Stimulated activated CD8-positive, alpha-beta memory T cell treated with anti-CD3 and anti-CD28 coated beads, Interleukin-15, amount 100 ng/mL, for 4 hours (primary cell): ENCODE measurements at places on chromosomes 7 and 10.

- no peak for DNase-seq
Observed at GRCh38 chr10:64036321-64036930, 515.2 kb downstream of the REEP3 start.

GRCh38 chr10:63246356-63246755 lies 113.2 kb downstream of the NRBF2 start:
- DNase-seq: no peak

DNA sequence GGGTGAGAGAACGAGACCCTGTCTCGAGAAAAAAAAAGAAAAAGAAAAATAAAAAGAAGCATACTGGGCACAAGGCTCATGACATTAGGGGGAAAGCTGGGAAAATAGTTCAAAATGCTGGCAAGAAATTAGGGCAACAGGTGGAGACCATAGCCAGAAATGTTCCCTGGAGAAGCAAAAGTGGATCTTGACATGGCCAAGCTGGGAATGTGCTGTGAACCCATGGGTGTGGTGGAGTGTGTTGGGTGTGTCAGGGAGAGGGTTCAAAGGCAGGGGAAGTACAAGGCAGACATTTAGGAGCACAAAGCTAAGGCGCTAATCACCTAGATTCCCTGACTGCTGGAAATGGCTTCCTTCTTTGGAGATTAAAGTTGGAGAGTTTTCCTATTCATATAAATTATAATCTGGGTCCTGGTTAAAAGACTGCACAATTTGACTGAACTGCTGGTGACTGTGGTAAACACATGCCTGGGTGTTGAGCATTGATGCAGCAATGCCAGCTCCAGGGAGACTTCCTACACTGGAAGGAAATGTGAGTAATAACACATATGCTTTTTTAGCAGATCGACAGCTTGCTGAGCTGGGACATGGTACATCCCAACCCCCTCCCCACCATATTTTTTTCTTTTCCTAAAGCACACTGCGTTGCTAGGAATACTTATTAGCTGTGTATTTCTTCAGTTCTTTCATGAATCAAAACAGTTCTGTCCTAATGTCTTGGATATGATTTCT lies 70.1 kb upstream of the ARHGAP21 start:
- no peak for DNase-seq

DNA sequence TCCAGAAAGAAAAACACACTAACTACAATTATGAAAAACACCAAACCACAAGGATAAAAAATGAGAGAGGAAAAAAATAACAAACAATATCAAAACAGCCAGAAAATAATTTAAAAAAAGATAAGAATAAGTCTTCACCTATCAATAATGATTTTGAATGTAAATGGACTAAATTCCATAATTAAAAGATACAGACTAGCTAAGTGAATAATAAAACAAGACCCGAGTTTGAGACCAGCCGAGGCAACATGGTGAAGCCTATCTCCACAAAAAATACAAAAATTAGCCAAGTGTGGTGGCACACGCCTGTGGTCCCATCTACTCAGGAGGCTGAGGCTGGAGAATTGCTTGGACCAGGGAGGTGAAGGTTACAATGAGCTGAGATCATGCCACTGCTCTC lies 131.1 kb downstream of the MTERF1 start:
- DNase-seq: no peak

- DNase-seq: no peak
Observed at GRCh38 chr10:123906296-123906695, 14.7 kb upstream of the CPXM2 start.

GRCh38 chr7:155590215-155591018 lies 44.1 kb upstream of the CNPY1 start:
- no peak for DNase-seq

- DNase-seq: no peak
Observed at GRCh38 chr10:121183236-121183635, 332.1 kb downstream of the WDR11 start.

GRCh38 chr10:43252783-43253341 lies 14.0 kb downstream of the RASGEF1A start:
- no peak for DNase-seq

- DNase-seq: no peak
Observed at GRCh38 chr10:121138112-121138860, 287.1 kb downstream of the WDR11 start.

GRCh38 chr10:78504181-78504580 lies 470.5 kb downstream of the RPS24 start:
- no peak for DNase-seq

DNA sequence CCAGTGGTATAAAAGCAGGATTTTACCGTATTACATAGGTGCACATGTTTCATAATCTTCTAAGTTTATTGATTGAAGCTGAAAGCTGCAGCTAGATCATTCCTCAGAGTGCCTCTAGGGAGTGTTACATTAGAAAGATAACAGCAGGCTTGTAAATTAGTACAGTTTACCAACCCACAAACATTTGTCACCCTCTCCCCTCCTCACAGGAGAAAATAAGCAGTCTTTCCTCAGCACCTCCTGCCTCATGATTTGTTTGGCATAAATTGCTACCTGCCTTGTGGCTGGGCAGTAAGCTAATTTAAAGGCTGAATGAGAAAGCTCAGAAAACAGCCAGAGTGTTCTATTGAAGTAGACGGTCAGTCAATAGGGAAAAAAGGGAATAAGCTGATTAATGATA lies 74.2 kb downstream of the NXPH1 start:
- no peak for DNase-seq

- no peak for DNase-seq
Observed at GRCh38 chr7:119684763-119685162, 588.2 kb upstream of the KCND2 start.

GRCh38 chr10:132685921-132686680 lies 99.8 kb downstream of the NKX6-2 start:
- DNase-seq: no peak

- no peak for DNase-seq
Observed at GRCh38 chr10:73647875-73648651, 6.8 kb upstream of the MYOZ1 start.

- DNase-seq: no peak
Observed at GRCh38 chr7:135186261-135186540, 15.7 kb upstream of the CYREN start.
